A549 treated with AZD2906 at 1 μM for 4 hours (cell line): ENCODE measurements at places on chromosomes 6 and 20. TPM values are rescaled to one million over a fixed set of nuclear protein-coding genes. Genes with fewer than 3 reads are reported as not detected.

The HCK gene
- 0.05 to 0.11 TPM (median 0.06 TPM) in 5 replicates for total RNA-seq

The MUC21 gene
- total RNA-seq = 0.03 to 0.04 TPM in 2 of 5 replicates, not detected in the others

The KIAA0408 gene
- 5.1 to 5.8 TPM (median 5.6 TPM) in 5 replicates for total RNA-seq

The SAMD5 gene
- 0.37 to 0.55 TPM (median 0.49 TPM) in 5 replicates for total RNA-seq

The ZNF391 gene
- 0.11 to 0.34 TPM (median 0.23 TPM) in 5 replicates for total RNA-seq

The KCNG1 gene
- 33.8 to 50.2 TPM (median 35.1 TPM) in 5 replicates for total RNA-seq

The OOEP gene
- total RNA-seq = not detected in 5 replicates
